ENCODE measurements at places on chromosomes 1 and 21.

DNA sequence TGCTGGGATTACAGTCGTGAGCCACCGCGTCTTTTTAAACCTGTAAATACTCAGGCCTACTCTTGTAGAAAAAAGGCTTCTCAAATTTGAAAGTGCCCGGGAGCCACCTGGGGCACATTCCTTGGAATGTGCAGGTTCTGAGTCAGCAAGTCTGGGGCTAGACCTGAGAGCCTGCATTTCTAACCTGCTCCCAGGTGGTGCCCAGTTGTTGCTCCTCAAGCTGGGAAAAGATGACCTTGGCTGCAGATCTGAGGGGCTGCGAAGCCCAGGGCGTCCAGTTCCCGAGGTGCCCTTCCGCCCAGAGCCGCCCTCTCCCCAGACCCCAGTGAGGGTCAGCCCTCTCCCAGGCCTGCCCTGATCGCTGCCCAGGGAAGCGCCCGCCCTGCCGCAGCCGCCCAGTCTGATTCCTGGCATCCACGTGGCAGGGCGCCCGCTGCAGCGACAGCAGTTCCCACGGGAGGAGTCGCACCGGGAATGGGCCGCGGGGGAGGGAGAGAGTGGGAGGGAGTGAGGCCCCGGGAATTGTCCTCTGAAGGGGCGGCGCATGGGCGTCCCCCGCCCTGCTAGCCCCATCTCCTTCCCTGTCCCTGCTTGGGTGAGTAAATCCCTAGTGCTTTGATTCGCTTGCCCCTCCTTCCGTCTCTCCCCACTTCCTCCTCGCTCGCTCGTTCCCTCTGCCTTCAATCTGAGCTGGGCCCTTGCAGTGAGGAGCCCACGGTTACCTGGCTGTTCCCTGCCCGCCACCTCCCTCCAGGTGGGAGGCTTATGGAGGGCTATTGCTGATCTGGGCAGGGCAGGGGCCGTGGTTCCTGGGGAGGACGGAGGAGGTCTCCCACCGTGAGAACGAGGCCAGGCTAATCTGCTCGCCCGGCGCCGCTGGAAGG lies 18.8 kb upstream of the TENT5B start:
- no peak for DNase-seq

GRCh38 chr1:240582953-240583352 lies 29.0 kb downstream of the GREM2 start:
- DNase-seq: no peak

DNA sequence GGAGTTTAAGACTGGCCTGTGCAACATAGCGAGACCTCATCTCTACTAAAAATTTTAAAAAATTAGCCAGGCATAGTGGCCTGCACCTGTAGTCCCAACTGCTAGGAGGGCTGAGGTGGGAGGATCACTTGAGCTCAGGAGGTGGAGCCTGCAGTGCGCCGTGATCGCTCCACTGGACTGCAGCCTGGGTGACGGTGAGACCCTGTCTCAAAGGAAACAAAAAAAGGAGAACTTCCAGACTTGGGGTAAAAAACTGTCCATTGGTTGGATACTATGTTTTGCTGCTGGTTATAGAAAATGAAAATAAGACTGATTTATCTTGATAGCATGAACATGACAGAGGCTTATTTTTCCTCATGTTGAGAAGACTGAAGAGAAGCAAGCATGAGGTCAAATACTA lies 79.4 kb downstream of the WDR4 start:
- no peak for DNase-seq

GRCh38 chr21:45408271-45408791 lies 3.4 kb downstream of the COL18A1 start:
- no peak for DNase-seq

DNA sequence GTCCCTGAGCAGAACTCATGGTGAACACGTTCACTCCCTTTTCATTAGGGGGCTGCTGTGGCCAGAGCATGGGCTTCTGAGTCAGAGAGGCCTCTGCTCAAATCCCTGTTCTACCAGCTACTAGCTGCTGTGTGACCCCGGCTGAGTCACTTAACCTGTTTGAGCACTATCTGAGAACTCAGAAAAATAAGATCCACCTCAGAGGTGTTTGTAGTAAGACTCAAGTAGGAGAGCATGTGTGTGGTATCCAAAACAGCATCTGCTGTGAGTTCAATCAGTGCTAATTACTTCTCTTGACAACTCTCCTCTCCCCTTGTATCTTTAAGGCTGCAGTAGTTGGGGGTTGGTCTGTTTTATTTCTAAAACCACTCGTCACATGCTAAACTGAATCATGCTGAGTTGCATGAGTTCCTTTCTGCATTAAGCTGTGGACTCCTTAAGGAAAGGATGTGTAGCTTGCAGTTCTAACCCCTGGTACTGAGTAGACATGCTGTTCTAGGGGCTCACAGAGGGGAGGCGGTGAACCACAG lies 39.7 kb upstream of the JUN start:
- DNase-seq: no peak

- DNase-seq: no peak
Observed at GRCh38 chr1:156226782-156227181, 14.0 kb downstream of the PMF1 start.

DNA sequence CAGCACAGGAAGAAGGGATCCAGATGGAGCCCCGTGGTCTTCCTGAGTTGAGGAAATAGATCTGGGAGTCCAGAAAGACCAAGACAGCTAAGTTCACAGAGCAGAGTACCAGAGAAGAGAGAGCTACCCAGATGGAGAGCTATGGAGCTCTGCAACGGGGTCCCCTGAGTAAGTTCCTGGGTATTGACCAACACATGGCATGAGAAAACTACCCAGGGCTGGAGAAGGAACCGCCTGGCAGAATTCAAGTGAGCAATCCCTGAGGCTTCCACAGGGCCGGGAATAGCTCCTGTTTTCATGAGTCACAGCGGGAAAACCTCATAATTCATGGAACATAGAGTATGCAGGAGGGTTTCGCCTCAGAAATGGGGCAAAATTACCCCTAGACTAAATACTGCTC lies 19.7 kb downstream of the STPG1 start:
- no peak for DNase-seq

DNA sequence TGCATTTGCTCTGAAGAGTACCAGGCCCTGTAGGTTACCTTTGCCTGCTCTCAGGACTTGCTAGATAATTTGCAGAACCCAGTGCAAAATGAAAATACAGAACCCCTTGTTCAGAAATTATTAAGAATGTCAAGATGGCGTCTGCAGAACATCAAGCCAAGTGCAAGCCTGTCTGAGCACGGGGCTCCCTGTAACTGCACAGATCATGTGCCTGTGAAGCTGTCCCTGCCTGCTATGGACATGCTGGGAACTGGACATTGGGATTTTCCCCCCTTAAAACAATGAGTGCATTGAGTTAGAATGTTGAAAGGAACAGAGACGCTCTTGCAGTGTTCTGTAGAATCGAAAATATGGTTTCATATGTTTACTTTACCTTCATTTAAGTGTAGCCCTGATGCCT lies 2.9 kb downstream of the CLDN14 start:
- DNase-seq: no peak

DNA sequence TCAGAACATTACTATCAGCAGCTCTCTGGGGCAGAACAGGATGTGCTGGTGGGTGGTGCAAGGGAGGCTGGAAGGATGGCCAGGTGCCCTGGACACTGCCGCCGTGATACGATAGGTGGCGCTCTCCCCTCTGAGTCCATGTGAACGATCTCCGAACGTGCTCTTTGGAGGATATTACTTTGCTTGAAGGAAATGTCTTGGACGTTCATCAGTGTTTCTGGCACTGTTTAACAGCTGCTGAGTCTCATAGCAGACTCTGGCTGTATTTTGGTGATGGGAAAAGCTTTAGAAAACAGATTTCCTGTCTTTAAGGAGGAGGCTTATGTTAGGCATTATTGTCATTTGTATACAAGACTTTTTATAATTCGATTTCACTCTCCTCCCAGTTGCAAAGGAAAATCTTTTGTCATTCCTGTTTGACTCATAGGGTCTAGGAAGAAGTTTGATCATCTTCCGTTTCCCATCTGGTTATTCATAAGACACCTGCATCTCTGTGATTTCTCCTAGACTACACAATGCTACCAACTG lies 386.2 kb upstream of the ADGRL2 start:
- DNase-seq: no peak

DNA sequence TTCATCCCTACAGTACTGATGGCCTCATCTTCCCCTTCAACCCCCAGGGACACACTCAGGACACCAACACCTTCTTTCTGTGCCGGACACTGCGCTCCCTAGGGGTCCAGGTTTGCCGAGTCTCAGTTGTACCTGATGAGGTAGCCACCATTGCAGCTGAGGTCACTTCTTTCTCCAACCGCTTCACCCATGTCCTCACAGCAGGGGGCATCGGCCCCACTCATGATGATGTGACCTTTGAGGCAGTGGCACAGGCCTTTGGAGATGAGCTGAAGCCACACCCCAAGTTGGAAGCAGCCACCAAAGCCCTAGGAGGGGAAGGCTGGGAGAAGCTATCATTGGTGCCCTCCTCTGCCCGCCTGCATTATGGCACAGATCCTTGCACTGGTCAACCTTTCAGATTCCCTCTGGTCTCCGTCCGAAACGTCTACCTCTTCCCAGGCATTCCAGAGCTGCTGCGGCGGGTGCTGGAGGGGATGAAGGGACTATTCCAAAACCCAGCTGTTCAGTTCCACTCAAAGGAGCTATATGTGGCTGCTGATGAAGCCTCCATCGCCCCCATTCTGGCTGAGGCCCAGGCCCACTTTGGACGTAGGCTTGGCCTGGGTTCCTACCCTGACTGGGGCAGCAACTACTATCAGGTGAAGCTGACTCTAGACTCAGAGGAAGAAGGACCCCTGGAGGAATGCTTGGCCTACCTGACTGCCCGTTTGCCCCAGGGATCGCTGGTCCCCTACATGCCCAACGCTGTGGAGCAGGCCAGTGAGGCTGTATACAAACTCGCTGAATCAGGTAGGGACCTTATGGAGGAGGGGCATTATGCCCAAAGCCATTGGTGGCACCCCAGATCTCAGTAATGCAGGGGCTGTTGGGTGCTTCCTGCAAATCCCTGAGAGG lies 5.1 kb upstream of the LENEP start:
- DNase-seq: no peak

DNA sequence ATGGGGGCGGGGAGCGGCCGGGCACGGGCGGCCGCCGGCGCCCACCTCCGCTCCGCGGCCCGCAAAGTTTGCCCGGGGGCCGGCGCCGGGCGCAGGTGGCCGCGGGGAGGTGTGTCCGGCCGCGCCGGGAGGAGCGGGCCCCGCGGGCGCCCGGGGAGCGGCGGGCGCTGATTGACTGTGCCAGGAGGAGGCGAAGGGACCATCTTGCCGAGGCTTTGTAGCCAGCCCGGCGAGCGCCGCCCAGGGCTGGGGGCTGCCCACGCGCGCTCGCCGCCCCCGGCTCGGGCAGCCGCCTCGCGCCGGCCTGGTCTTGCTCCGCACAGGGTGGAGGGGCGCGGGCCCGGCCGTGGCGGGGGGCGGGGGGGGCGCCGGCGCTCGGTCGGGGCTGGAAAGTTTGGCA lies 432 bp downstream of the EPHB2 start:
- DNase-seq: no peak

DNA sequence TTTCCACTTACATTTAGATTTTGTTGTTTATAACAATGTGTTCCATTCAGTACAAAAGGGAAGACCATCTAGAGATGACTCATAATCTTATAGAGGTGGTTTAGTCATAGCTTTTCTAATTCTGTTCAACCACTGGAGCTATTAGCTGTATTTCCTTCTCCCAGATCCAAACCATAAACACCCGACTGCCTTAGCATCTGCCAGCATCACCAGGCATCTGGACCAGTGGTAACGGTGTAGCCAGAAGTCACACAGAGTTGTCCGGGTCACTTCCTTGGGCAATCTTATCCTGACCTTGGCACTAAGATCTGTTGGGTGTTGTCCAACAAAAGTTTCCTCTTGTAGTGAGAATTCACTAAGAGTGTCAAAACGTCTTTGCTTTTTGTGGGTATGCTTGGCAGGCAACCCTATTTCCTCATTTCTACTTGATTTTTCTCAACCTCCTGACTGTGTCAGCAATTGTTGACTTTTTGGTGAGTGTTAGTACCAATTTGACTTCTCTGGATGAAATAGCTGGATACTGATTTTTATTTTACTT lies 372.1 kb upstream of the B3GALT2 start:
- no peak for DNase-seq

- no peak for DNase-seq
Observed at GRCh38 chr1:179857009-179857408, 20.6 kb downstream of the TOR1AIP2 start.
